ENCODE measurements at places on chromosomes 1 and 21. TPM values are rescaled to one million over a fixed set of nuclear protein-coding genes. Genes with fewer than 3 reads are reported as not detected.

NBPF10 gene
- total RNA-seq, result 0.86 TPM

LAMB3 gene
- total RNA-seq, result 4.6 TPM

IFI44 gene
- 3.3 TPM for total RNA-seq

PLA2G2A gene
- total RNA-seq, result not detected

CNR2 gene
- total RNA-seq, result not detected

EFNA1 gene
- not detected for total RNA-seq

KIRREL1 gene
- 211 TPM for total RNA-seq

CLEC20A gene
- total RNA-seq, result not detected

TCP10L gene
- not detected for total RNA-seq

RPS27 gene
- 955 TPM for total RNA-seq

ALDH4A1 gene
- 10.9 TPM for total RNA-seq

CYP4Z1 gene
- total RNA-seq, result not detected

ILDR2 gene
- total RNA-seq, result 0.14 TPM

TAS1R3 gene
- total RNA-seq, result 0.14 TPM

HAO2 gene
- total RNA-seq, result not detected

SLC5A3 gene
- total RNA-seq, result 25.4 TPM

UBL4B gene
- total RNA-seq, result not detected
